ENCODE measurements at places on chromosomes 7 and 10.

- peak; percentile 54 for DNase-seq
Observed at GRCh38 chr10:95651346-95652060, 5.0 kb downstream of the ALDH18A1 start.

DNA sequence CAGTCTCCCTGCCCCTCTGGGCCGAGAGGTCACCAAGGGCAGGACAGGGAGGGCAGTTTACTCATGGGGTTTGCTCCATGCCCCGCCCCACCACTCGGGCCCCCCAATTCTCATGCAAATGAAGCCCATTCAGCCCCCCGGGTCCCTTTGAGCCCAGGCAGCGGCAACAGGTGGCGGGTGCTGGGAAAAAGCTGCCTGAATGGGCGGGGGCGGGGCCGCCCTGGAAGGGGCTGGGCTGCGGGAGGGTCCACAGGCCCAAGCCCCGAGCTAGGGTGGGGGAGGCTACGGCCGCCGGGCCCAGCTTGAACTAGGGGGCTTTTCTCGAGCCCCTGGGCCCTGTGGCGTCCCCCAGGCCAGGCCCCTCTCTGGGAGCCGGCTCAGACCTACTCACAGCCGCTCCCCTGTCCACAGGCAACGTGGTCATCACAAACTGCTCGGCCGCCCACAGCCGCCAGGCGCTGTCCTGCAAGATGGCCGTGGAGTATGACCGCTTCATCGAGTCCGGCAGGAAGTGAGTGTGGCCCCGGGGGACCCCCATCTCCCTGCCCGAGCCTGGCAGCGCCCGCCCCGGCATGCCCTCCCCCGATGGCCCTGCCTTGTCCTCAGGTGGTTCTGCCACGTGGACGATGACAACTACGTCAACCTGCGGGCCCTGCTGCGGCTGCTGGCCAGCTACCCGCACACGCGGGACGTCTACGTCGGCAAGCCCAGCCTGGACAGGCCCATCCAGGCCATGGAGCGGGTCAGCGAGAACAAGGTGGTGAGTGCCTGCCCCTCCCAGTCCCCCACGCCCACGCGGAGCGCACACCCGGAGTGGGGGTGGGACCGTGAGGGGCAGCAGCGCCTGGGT lies 5.5 kb downstream of the LFNG start:
- no peak for DNase-seq

GRCh38 chr7:1559626-1560590 lies 3.9 kb upstream of the TMEM184A start:
- no peak for DNase-seq

GRCh38 chr7:72286519-72286918 lies 125.6 kb downstream of the CALN1 start:
- no peak for DNase-seq

DNA sequence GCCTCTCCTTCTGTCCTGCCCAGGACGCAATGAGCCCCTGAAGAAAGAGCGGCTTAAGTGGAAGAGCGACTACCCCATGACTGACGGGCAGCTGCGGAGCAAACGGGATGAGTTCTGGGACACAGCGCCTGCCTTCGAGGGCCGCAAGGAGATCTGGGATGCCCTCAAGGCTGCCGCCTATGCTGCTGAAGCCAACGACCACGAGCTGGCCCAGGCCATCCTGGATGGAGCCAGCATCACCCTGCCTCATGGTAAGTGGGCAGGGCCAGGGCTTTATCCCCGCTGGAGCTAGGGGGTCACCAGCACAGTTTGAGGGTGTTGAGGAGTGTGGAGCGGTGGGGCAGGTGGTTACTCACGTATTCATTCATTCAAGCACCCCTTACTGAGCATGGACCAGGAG lies 4.7 kb upstream of the ANKRD2 start:
- no peak for DNase-seq

DNA sequence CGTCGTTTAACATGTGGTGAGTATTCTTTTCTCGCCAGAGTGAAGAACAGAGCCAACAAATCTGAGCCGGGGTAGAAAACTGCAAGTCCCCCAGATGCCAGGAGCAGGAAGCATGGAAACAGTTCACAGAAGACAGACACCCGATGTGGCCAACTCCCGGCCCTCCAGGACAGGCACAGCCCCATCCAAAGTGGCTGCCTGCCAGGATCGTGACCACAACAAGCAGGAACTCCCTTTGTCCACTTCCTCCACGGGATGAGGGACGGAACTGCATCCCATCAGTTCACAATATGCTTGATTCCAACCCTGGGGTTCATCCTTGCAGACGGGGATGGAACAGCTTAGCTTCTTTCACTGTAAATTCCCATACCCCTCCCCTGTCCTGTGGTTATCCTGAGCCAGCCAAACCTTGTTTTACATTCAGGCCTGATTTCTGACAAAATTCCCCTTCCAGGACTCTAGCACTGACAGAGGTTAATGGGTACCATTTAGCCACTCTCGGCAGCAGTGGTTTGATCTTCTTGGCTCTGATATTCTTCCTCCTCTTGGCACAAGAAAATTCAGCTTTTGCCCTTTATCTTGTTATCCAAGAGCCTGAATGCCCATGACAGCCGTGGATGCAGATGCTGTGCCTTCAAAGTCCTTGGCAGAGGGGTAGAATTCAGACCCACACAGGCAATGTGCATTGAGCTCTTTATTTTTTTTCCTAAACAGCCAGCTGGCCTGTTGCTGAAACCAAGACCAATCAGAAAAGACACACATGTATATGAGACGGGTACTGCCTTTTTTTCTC lies 105.5 kb upstream of the FAM204A start:
- DNase-seq, result peak; percentile 55

DNA sequence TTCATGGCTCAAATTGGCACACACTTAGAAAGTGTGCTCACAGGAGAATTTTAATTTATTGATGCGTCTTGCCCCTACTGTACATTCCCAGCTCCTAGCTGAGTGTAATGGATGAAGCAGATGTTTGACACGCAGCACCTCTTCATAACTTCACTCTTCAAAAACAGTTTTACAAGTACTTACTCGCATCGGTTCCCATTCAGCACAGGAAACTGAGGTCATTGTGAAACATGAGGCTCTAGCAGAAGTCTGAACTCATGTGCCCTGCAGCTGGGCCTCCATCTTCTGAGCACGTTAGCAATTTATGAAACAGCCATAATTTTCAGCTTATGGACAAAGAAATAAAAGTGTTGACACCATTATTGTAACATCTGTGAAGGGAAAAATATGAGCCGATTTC lies 558.9 kb upstream of the MGMT start:
- DNase-seq, result peak; percentile 44

DNA sequence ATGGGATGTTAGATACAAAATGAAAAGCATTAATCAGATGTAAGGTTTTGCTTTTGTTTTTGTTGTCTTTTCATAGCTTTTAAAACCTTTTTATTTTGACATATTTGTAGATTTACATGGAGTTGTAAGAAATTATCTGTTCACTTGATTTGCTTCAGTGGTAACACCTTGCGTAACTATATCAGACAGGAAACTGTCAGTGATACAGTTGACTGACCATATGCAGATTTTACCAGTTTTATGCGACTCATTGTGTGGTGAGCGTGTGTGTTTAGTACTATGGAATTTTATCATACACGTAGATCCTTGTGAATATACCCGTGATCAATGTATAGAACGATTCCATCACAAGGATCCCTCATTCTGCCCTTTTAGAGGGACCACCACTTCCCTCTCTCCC lies 701.4 kb downstream of the SUGCT start:
- DNase-seq, result no peak

DNA sequence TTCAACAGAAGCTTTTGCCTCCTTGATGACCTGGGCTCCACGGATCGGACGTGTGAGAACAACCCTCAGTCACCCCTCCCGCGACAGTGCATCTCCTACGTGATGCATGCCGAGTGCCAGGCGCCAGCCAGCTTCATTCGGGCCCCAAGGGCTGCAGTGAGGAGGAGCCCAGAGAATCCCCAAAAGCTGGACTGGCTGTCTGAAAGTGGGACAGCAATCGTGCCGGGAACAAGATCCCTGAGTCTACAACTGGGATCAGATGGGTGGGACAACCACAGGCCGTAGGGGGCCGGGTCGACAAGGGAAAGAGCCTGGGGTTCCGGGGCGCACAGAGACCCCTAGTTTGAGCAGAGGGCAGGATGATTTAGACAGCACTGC lies 27.2 kb downstream of the EBF3 start:
- no peak for DNase-seq

GRCh38 chr7:108034586-108034985 lies 31.6 kb upstream of the LAMB1 start:
- no peak for DNase-seq

GRCh38 chr10:131731780-131732630 lies 168.8 kb upstream of the PPP2R2D start:
- DNase-seq, result no peak

DNA sequence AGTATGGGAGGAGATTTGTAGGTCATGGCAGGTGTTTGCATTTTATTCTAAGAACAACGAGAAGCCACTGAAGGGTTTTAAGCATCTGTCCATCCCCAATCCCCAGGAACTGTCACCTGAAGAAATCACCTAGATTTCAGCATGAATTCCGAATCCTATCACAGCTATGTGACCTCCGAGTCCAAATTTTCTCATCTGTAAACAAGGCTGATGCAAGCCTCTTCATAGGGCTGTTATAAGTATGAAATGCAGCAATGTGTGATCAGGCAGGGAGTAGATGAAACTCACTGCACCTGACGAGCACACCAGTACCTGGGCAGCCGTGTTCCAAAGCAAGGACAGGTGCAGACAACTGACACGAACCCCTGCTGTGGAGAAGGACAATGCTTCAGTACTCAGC lies 14.0 kb downstream of the HABP2 start:
- DNase-seq, result no peak

- DNase-seq, result peak; percentile 72
Observed at GRCh38 chr7:91565499-91566401, 301.5 kb downstream of the FZD1 start.

GRCh38 chr7:16365177-16365576 lies 56.2 kb downstream of the CRPPA start:
- no peak for DNase-seq

GRCh38 chr7:107530751-107531150 lies 33.0 kb downstream of the COG5 start:
- no peak for DNase-seq

DNA sequence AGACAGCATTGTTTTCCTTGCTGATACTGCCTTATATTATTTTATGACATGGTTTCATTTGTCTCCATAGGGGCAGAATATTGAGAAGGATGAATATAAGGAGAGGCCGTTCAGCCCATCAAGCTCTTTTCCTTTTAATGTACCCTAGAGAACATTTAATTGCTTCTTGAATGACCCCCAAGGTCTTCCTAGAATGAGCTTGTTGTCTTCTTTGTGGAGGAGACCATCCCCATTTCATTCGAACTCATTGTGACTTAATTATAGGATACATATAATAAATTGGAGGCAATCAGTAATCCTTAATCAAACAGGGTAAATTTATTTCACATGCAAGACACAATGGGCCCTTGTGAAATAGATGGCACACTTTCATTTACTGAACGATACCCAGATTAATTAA lies 231.3 kb downstream of the MDFIC start:
- DNase-seq, result no peak

DNA sequence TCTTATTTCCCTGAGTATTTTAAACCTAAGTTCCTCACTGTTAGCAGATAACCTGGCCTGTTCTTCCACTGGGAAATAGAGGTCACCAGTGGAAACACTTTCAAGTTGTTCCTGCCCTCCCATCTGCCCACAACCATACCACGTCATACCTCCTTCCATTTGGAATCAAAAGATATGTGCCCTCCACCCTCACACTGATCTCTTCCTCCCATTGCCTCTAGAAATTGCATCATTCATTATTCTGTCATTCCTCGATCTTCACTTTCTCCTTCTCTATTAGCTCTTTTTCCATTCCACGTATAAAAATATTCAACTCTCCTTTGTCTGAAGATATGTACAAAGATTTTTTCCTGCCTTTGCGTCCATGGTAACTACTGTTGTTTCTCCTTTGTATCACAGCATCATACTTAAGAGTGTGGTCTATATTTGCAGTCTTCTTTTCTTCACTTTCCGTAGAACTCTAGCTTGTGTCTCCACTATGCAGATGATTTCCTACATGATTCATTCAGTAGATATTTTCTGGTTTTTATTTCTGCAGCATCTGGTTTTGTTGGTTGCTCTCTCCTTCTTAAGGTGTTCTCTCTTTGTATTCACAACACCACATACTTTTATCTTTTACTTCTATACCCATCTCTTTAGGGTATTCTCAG lies 312.3 kb downstream of the REEP3 start:
- peak; percentile 43 for DNase-seq

DNA sequence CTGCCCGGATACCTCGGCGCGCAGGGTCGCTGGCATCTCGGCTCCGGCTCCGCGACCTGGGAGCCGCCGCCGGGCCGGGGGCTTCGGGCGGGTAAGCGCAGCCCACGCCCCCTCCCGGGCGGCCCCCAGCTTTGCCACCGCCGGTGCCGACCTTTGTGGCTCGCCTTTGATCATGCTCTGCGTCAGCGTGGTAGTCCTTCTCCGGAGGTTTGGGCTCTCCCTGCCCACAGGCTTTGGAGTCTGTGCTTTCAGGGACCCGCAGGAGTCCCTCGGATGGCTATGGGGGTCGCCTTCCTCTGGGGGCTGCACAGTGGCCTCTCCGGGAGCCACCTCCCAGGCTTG lies 7.3 kb downstream of the ATP6V1F start:
- DNase-seq, result no peak

- DNase-seq, result peak; percentile 64
Observed at GRCh38 chr10:35789996-35790395, 147.9 kb upstream of the FZD8 start.

GRCh38 chr7:55550010-55550663 lies 22.2 kb downstream of the VOPP1 start:
- no peak for DNase-seq

GRCh38 chr7:159070431-159071148 lies 74.1 kb downstream of the VIPR2 start:
- peak; percentile 7 for DNase-seq

GRCh38 chr10:80739328-80739727 lies 201.6 kb downstream of the SH2D4B start:
- no peak for DNase-seq

- DNase-seq, result no peak
Observed at GRCh38 chr7:50394315-50394714, 55.8 kb downstream of the FIGNL1 start.

DNA sequence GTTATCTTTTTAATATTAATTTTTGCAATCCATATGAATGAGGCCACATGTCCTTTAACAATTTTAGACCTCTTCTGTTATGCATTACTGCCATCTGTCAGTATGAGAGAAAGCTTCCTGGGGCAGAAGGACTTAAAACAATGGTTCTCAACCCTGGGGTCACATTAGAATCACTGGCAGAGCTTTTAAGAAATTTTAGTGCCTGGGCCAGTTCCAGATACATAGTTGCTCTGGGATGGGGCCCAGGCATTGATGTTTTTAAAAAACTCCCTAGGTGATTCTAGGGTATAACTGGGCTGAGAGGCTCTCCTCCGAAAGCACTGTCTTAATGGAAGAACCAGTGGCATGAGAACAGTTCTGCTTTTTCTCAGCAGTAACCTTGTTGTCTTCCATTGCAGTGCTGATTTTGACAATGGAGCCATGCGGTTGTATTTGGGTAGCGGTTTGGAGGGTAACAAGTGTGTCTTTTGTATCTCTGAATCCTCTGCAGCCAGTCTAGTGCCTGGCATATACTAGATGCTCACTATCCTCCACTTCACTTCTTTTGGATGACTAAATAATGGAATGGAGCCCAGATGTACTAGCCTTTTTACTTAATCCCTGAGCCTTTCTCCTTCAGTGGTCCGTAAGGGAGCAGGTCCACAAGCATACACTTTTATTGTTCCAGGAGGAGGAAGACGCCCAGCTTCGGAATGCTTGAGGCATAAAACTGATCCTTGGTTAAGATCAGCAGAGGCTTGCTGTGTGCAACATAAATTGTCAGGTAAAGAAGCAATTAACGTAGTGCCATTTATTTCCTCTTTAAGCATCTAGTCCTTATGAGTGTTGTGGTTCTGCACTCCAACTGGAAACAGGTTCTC lies 227.1 kb downstream of the AUTS2 start:
- no peak for DNase-seq

- no peak for DNase-seq
Observed at GRCh38 chr7:148337246-148337965, 253.2 kb upstream of the C7orf33 start.
